ENCODE measurements at places on chromosomes 12 and 14.

DNA sequence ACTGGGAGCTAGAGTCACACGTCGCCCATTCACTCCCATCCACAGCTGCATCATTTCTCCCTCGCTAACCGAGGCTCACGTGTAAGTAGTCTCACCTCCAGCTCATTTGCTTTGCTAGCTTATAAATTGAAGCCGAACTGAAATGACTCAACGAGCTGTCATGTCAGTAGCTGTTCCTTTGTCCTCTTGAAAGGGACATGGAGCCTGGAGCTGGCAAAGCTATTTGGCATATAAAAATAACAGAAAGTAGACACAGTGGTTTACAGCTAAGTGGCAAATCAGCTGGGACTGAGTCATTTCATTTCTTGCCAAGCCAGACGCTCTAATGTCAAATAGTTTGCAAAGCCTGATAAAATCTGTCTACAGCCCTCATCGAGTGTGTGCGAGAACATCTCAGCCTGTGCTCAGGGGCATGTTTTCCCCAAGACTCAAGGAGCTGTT lies 114.4 kb upstream of the TMEM233 start:
- DNase-seq = no peak

GRCh38 chr12:13189264-13189663 lies 7.3 kb upstream of the EMP1 start:
- DNase-seq = no peak

GRCh38 chr12:21239866-21240265 lies 94.9 kb downstream of the SLCO1A2 start:
- no peak for DNase-seq

DNA sequence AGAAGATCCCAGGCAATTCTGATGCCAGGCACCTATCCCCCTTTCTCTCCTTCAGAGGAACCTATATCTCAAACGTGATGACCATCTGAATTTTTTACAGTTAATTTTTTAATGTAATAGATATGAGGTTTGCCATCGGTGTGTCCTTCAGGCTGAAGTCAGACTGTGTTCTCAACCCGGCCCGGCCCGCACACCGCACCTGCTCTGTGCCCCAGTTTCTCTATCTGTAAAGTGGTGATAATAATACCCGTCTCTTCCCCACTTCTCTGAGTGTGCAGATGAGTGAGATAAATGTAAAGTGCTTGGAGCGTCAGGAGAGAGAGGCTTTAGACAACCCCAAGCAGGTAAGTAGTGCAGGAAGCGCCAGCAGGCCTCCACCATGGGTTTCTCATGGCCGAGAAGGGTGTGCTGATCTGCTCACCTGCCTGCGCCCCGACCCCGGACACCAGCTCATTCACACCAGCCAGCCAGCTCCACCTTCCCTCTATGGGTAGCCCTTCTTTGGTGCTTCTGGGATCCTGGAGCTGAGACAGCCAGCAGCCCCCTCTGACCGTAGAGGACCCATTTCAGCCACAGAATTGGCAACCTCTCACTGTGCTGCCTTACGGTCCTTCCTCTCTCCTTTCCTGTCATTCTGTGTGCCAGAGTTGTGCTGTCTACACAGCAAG lies 80.0 kb downstream of the ZFP36L1 start:
- no peak for DNase-seq

DNA sequence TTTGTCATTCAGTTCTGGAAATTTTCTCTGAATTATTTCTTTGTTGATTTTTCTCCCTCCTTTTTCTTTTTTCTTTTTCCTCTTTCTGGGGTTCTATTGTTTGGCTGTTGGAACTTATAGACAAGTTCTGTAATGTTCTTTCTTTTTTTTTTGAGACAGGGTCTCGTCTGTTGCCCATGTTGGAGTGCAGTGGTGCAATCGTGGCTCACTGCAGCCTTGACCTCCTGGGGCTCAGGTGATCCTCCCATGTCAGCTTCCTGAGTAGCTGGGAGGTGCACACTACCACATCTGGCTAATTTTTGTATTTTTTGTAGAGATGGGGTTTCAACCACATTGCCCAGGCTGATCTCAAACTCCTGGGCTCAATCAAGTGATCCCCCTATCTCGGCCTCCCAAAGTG lies 30.1 kb upstream of the TBC1D30 start:
- no peak for DNase-seq

- no peak for DNase-seq
These were observed 32.8 kb downstream of the CLIP1 start for GRCh38 chr12:122389677-122390076.

- no peak for DNase-seq
These were observed 115.7 kb downstream of the SAMD4A start for GRCh38 chr14:54682578-54682977.

DNA sequence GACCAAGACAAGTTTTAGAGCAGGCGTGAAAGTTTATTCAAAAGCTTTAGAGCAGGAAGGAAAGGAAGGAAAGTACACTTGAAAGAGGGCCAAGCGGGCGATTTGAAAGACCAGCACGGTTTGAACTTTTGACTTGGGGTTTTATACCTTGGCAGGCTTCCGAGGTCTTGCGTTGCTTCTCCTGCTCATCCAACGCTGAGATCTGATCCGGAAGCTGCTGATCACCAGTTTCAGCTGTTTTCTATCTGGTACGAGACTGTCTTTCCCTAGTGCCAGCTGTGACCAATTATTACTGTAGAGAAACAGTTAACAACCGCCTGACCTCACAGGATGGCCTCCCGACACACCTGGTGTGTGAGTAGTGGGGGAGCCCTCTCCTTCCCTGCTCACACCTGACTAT lies 20.6 kb upstream of the SNRPF start:
- DNase-seq = no peak

GRCh38 chr14:94448071-94448808 lies 4.4 kb downstream of the SERPINA11 start:
- DNase-seq = no peak

- no peak for DNase-seq
These were observed 3.5 kb downstream of the DEGS2 start for GRCh38 chr14:100155756-100156616.

DNA sequence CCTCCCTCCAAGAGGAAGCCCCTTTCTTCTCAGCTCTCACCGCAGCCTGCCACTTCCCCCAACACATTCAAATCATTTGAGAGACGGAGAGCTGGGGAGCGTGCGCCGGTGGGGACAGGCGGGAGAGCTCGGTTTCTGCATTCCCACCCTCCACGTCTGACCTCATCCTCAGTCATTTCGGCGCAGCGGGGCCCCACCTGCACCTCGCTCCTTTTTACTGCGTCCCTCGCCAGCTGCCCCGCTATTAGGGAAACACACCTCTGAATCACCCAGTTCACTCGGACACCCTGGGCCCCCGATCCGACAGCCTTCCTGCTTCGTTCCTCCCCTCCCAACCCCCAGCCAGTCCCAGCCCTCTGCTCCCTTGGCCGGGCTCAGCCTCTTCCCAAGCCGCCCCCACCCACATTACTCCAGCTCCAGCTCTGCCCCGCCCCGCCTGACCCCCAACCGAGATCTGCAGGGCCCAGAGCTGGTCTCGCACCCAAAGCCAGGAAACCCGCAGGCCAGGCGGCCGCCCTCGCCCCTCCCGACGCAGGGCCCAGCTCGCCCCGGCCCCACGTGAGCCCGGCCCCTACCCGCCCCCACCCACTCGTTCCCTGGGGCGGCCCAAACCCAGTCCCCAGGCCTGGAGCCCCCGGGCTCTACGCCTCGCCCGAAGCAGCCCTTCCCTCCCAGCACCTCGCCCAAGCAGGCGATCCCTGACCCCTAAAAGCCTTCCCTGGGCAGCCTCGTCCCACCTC lies 783 bp downstream of the CORO1C start:
- peak; percentile 32 for DNase-seq

DNA sequence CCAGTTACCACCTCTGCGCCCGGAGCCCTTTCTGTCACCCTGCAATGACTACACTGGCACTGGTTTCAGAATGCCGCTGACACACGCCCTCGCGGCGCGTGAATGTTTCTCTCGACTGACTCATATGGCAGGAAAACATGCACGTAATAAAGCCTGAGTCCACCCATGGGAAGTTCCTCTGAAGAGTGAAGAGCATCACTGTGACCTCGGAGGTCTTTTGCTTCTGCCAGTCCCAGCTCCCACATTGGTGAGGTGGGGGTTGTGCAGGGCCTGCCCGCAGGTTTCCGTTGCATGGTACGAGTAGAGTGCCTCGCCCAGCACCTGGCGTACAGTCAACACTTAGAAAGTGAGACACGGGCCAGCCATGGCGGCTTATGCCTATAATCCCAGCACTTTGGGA lies 11.1 kb upstream of the SLC6A12 start:
- no peak for DNase-seq

DNA sequence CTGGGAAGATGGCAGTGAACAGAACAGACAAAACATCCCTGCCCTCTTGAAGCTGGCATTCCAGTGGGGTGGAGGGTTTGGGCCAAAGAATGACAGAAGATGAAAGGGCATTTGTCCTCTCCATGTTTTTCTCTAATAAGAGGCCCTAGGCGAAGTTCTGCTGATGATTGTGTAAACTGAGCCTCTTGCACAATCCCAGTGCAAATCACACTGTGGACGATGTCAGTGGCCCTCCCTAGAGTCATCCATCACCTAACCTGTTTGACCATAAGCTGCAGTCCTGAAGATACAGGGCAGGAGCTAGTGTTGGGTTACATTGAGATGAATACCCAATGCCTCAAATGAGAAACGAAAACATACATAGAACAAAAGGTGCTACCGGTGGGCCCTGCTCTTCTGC lies 622.4 kb upstream of the TBX3 start:
- no peak for DNase-seq

DNA sequence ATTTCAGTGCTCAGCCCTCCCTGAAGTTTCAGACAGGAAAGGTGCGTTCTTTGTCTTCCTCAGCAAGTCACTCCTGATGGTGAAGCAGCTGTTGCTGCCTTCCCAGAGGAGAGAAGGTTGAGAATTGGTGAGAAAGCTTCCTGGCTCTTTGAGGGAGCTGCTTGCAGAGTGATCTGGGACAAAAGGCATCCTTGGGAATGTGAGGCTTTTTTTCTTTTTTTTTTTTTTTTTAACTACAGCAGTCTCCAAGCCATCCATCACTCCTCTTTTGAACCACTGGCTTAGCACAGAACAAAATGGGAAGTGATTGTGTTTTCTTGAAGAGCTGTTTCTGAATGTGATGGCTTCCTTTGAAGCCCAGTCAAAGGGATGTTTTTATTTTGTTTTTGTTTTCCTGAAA lies 120.4 kb upstream of the LRIG3 start:
- DNase-seq = no peak

GRCh38 chr14:81855007-81855406 lies 321.4 kb upstream of the SEL1L start:
- DNase-seq = no peak

DNA sequence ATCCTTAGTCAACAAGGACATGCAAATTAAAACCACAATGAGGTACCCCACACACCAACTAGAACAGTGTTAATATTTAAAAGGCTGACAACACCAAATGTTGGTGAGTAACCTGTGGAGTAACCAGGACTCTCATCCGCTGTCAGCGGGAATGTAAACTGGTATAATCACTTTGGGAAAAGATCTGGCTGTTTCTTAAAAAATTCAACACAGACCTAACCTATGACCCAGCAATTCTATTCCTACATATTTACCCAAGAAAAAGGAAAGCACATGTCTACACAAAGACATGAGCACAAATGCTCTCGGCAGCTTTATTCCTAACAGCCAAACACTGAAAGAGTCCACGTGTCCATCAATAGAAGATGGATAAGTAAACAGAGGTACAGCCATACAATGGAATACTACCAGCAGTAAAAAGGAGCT lies 26.6 kb downstream of the NRDE2 start:
- no peak for DNase-seq

GRCh38 chr12:62689042-62689839 lies 222.6 kb downstream of the MON2 start:
- DNase-seq = no peak
